ENCODE measurements at places on chromosomes 1 and 21.

GRCh38 chr1:81877940-81878339 lies 77.2 kb downstream of the ADGRL2 start:
- no peak for DNase-seq

- no peak for DNase-seq
Observed at GRCh38 chr1:231027136-231027925, 12.7 kb downstream of the FAM89A start.

DNA sequence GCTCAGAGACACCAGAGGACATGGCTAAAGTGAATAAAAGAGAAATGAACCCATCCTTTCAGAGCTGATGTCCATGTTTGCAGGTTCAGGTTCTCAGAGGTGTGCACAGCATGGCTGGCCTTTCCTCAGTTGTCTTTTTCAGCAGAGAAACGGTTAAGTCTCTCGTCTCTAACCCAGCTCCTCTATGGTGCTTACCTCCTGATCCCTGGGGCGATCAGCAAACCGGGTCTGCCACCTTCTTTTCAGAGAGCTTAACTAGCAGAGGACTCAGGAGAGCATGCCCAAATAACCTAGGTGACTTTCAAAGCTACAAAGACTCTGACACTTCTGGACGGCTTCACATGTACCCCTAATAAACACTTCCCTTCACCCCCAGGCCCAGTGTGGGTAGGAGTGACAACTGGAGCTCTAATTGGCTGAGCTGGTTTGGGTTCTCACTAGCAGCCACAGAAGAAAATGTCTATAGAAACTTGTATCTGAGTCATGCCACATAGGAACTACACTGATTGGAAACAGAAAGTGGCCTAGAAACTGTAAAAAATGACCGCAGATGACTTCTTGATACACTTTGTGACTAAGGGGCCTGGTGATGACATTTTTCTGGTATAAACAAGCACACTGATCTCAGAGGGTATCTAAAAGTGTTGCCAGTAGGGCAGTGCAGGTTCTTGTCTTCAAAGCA lies at the start of gene AIM2:
AIM2 (minus strand) TSS at position 329 of the 682 bp plus-strand sequence. CDS start 3,267 bp downstream, outside the sequence.
- peak; percentile 76 for DNase-seq

DNA sequence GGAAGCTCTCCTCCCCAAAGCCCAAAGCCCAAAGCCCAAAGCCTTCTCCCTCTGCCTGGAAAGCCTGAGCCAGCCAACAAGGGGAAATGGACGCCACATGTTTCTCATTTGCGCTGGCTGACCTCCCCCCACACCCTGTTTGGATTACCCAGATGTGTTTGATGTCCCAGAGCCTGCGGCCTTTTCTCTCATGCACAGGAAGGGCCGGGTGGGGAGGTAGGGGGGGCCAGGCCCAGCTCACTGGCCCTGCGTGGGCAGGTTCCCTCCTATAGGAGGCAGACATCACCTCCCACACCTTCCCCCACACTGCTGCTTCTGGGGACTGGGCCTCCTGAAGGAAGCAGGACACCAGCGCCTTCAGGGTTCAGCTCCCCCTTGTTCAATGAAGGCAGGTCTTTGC lies 116.3 kb downstream of the NAV1 start:
- no peak for DNase-seq

- no peak for DNase-seq
Observed at GRCh38 chr1:100387209-100387608, 34.9 kb downstream of the CDC14A start.

DNA sequence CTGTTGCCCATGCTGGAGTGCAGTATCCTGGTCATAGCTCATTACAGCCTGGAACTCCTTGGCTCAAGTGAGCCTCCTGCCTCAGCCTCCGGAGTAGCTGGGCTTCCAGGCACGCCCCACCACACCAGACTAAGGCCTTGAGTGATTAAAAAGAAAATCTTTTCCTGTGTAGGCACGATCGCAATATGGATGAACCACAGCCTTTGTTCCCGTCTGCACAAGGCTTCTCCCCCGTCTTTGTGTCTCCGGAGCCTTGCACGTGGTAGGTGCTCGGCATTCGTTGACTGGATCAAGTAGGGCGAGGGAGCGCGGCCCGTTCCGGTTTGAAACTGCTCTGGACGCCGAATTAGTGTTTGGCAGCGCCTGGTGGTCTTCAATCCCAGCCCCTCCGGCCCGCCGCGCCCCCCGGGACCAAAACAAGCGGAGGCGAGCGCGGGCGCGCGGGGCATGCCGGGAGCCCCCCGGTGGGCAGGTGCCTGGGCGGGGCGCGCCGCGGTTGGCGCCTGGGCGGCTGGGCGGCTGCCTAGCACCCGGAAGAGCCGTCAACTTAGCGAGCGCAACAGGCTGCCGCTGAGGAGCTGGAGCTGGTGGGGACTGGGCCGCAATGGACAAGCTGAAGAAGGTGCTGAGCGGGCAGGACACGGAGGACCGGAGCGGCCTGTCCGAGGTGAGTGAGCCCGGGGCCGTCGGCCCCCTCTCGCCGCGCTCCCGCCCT lies at the start of gene SFT2D2:
SFT2D2 (plus strand) TSS at position 529 of the 715 bp plus-strand sequence; CDS start at position 605, 76 bp downstream.
- DNase-seq, result peak; percentile 88

GRCh38 chr1:40980068-40980452 lies 564 bp downstream of the CTPS1 start:
- no peak for DNase-seq

DNA sequence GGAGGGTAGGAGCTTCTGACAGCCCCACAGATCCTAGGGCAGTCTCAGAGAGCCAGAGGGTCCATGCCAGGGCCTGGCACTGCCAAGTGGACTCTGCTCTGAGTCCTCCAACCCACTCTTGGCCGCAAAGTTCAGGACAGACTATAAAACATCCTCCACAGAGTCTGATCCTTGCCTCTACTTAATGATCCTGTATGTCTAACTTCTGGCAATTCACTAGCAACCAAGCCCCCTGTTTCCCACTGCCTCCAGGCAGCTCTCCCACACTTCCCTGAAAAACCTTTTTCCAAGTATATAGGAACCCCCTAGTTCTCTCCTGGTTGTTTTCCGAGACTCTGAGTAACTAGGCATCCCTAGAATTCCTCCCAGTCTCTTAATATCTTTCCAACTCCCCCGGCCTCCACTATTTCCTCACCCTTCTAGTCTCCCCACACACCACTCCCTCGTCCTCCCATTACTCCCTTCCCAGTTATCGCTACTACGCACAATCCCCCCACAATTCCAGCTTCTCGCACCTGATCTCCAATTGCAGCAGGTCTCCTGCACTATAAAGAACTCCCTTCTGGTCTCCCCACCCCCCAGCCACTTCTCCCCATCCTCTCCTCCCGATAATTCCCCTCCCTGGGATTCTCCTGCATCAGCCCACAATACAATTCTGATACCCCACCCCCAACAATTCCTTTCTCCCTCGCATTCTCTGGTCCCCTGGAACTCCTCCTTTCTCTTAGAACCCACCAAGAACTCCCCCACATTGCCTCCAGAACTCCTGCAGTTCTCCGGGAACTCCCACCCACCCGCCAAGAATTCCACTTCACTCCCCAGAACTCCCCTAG lies 574 bp downstream of the IGSF9 start:
- no peak for DNase-seq

- DNase-seq, result no peak
Observed at GRCh38 chr1:94037392-94038229, 83.3 kb downstream of the ABCA4 start.

All from activated T-cell treated with anti-CD3 and anti-CD28 coated beads, Interleukin-2, amount 50 U/mL, for 48 hours (primary cell).